ENCODE measurements at places on chromosomes 4 and X.
A peak's percentile ranks its signal among the peaks of the same experiment; 100 is the strongest.

- DNase-seq: peak; percentile 82
Measured at GRCh38 chr4:26568446-26568994, 15.4 kb upstream of the TBC1D19 start.

DNA sequence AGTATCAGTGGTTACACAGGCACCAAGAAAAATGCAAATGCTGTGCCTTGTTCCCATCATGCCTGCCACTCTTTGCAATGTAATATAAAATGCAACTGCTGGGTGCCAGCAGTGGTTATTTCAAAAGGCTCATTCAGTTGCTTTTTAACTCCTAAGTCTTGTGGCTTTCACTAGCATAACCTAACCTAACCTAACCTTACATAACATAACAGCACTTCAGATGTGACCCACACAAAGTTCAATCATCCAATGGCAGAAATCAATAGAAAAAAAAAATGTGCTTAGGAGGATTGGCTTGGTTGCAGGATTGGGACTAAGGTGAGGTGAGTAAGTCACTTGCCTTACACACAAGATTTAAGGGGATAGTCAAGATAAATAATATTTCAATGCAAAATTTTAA lies 60.2 kb upstream of the VMA21 start:
- DNase-seq: no peak

- no peak for DNase-seq
Measured at GRCh38 chr4:6002492-6002833, 15.8 kb downstream of the C4orf50 start.

DNA sequence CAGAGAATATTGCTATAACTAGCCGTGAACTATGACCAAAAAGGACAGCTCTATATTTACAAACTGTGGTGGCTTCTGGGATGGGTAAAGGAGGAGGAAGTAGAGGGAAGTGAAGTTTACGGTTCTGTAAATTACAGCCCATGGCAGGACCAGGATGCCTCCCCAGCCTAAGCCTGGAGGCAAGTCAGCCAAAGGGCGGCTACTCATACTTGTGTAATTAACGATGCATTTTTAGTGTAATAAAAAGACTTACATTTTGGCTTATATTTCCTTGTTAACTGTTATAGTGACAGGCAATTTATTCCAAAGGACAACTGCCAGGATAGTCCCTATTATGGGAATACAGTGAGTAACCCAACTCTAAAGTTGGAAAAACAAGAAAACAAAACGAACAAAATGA lies 139.9 kb upstream of the OTUD4 start:
- no peak for DNase-seq

- no peak for DNase-seq
Measured at GRCh38 chrX:8820910-8821527, 19.8 kb upstream of the FAM9A start.

GRCh38 chrX:134733591-134733990 lies 75.3 kb upstream of the PLAC1 start:
- no peak for DNase-seq

- DNase-seq: no peak
Measured at GRCh38 chr4:37665333-37666320, 20.5 kb downstream of the RELL1 start.

GRCh38 chr4:25575611-25576010 lies 80.0 kb upstream of the SLC34A2 start:
- DNase-seq: no peak

DNA sequence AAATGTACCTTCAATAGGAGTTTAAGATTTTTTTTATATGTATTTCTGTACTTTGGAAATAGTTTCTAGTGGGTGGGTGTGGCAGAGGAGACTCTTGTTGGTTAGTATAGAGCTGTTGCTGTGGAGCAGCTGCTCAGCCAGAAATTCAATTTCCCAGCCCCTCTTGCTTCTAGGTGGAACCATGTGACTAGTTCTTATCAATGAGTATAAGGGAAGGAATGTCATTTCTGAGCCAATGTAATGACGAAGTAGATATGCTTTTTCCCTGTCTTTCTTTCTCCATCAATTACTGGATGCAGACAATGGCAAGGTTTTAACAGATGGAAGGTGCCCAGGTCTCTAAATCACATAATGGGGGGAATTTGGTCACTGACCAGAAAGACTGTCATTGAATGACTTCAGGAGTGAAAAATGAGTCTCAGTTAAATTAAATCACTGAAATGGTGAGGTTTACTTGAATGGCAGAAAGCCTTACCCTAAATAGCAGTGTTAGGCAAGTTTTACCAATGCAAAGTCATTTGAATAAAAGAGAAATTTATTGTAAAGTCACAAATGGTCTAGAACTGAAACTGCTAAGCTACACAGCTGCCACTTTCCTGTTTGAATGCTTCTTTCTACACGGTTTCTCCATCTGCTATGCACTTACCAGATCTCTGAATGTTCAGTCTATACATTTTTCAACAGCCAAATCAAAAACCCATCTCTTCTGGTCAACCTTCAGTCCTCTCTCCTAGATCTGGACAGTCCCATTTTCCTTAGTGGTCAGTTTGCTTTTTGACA lies 795.4 kb upstream of the MAGEB2 start:
- no peak for DNase-seq

- DNase-seq: no peak
Measured at GRCh38 chrX:150934453-150934852, 36.0 kb upstream of the CD99L2 start.

GRCh38 chr4:68175562-68176155 lies 46.0 kb upstream of the TMPRSS11F start:
- peak; percentile 3 for DNase-seq

GRCh38 chr4:67198727-67199126 lies 346.6 kb downstream of the CENPC start:
- DNase-seq: no peak

DNA sequence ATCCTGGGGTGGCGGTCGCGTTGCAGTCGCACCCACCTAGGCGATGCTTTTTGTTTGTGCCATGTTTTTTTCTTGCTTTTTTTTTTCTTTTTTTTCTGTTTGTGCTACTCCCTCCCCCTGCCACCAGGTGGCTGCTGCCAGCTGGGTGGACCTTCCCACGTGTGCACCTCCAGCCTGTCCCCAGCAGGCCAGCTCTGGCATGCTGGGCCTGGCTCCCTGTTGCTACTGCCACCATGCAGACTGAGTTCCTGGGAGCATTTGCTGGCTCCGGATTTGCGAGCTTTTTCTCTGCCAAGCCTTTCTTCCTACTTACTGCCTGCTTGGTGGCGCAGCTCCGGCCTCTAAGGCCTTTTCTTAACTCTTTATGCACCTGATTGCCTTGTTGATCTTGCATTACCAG lies 161.2 kb upstream of the WDFY3 start:
- DNase-seq: no peak

- DNase-seq: no peak
Measured at GRCh38 chr4:128728190-128728589, 81.3 kb upstream of the JADE1 start.

GRCh38 chrX:118066867-118067515 lies 49.6 kb downstream of the KLHL13 start:
- DNase-seq: no peak

DNA sequence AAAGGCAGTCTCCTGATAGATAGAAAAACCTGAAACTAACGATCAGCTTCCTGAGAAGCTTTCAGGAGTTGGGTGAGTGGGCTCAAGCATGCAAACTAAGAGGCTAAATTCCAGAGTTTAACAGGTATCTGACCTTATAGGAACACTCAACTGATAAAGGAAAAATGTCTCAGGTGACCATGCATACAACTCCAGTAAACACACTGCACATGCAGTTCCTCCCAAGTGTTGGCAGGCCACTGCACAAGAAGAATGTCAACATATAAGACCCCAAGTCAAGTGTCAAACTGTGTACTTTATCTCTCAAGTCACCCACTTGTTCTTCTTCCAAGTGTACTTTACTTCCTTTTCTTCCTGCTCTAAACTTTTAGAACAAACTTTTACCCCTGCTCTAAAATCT lies 981.2 kb downstream of the FAM133A start:
- DNase-seq: no peak

DNA sequence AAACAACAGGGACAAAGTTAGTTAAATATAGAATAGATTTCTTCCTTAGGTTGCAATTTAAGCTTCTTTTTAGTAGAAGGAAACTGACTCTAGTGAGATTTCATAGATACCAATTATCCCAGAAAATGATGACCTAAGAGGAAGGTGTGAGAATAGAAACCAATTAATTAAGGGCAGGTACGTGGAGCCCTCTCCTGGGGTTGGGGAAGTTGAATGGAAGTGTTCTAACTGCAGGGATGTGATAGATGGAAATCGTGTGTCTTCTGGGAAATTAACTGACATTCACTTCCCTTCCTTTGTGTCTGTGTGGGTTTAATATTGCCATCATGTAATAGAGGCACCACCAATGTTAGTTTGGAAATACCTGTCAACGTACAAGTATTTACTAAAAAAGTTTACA lies 204.1 kb upstream of the ANK2 start:
- no peak for DNase-seq

GRCh38 chr4:57114973-57115372 lies 4.8 kb upstream of the IGFBP7 start:
- no peak for DNase-seq

DNA sequence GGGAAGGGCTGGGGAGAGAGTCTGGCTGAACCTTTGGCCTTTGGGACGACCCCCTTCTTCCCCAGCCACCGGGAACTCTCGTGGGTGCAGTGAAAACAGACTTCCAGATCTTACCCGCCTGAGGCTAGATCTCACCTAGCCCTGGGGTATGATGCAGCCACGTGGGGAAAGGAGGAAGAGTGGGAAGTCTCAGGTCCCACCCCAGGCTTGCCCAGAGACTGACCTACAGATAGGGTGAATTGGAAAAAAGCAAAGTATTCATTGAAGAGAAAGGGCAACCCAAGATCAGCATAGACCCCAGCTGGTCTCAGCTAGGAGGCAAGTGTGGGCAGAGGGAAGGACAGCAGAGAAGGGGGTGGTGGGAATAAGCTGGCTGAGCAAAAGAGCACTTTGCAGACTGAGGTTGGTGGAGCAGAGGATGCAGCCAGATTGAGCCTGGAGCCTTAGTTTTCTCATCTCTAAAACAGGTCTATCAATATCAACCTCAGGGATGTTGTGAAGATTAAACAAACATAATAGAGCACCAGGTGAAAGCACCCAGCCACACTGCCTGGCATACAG lies 4.2 kb upstream of the EFNB1 start:
- no peak for DNase-seq

- DNase-seq: no peak
Measured at GRCh38 chr4:42633605-42634388, 23.1 kb downstream of the ATP8A1 start.

GRCh38 chr4:80361329-80361900 lies 25.9 kb downstream of the CFAP299 start:
- no peak for DNase-seq

GRCh38 chrX:154824638-154825037 lies 9.8 kb downstream of the SMIM9 start:
- DNase-seq: no peak

GRCh38 chrX:57044245-57044644 lies 48.9 kb upstream of the SPIN3 start:
- DNase-seq: no peak

DNA sequence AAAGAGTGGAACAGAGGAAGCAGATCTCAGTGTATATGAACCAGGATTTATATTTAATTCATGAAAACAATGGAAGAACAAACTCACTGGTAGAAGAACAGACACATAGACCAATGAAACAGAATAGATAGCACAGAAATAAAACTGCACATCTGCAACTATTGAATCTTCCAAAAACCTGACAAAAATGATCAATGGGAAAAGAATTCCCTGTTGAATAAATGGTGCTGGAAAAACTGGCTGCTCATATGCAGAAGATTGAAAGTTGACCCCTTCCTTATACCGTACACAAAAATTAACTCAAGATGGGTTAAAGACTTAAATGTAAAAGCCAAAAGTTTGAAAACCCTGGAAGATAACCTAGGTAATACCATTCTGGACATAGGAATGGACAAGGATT lies 391.0 kb downstream of the MAGEB5 start:
- DNase-seq: no peak

DNA sequence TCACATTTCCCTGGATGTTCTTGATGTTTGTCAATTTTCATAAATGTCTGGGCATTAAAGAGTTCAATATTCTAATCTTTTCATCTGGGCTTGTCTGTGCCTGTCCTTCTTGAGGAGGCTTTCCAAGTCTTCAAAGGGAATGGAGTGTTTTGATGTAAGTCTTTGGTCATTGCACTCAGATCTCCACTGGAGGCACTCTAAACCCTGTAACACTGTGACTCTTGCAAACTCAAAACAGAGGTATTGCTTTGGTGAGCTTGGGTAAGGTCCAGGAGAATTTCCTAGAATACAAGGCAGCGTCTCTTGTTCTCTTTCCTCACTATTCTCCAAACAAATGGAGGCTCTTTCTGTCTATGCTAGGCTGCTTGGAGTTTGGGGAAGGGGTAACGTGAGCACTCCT lies 1118.1 kb upstream of the PABPC4L start:
- no peak for DNase-seq

GRCh38 chr4:13244444-13244843 lies 239.7 kb downstream of the RAB28 start:
- DNase-seq: no peak

GRCh38 chr4:142984871-142985585 lies 138.9 kb upstream of the INPP4B start:
- no peak for DNase-seq

GRCh38 chrX:65702956-65703355 lies 35.5 kb downstream of the MSN start:
- no peak for DNase-seq

DNA sequence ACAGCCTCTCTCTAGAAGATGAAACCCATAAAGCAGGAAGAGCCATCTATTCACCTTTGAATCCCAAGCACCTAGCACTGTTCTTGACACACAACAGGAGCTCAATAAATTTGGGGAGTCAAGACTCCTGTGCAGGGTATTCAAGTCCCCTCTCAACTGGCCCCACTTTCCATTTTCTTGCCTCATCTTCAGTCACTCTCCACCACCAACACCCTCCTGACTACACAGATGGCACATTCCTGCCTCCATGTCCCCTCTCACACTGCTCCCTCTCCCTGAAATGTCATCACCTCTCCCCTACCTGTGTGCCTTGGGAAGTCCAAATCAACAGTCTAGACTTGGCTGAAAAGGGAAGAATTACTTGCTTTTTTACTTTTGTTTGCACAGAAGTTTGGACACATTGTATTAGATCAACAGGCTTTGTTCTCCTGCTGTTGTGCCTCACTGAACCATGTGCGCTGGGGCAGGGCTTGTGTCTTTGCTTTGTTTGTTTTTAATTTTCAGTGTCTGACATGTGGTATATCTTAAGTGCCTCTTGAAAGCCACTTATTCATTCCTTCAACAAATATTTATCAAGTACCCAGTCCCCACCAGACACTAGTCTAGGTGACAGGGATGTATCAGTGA lies 85.1 kb downstream of the APBB2 start:
- DNase-seq: no peak

GRCh38 chr4:90093526-90093925 lies 33.7 kb upstream of the CCSER1 start:
- DNase-seq: no peak

DNA sequence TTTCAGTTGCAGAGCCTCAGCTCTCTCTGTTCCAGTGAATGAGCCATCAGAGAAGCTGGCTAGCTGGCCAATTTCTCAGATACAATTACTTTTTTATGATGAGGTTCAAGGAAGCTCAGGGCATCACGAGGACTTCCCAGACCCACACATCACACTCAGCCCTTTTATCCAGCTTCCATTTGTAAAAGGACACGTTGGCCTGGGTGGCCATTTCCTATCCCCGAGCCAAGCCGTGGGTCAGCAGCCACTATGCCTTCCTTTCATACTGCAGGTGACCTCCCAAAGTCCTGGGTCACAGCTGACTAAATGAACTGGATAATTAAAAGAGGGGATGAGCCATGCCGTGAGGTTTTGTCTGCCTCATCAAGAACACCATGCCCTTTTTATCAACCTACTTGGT lies 236.9 kb upstream of the PPARGC1A start:
- no peak for DNase-seq
